Gastroesophageal sphincter (tissue), 4 donors: ENCODE measurements at places on chromosomes 11 and 22.

- ATAC-seq, result no peak
Measured at GRCh38 chr11:134939031-134939430, 527.0 kb upstream of the B3GAT1 start.

DNA sequence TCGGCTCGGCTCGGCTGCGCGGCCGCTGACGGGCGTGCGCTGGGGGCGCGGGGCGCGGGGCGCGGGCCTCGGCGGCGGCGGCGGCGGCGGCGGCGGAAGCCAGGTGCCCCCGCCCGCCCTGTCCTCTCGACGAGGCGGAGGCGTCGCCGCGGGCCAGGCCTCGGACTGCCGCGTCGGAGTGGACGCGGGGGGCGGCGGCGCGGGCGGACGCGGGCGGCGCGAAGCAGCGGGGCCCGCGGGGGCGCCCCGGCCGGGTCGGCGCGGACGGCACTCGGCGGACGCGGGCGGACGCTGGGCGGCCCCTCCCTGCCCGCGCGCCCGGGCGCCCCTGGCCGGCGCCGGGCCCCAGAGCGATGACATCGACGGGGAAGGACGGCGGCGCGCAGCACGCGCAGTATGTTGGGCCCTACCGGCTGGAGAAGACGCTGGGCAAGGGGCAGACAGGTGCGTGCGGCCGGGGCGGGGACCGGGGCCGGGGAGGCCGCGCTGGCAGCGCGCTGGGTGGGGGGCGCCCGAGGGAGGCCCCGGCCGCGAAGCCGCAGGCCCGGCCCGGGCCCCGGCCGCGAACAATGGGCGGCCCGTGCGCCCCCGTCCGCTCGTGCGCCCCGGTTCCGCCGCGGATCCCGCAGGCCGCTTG, at the start of gene BRSK2:
TSS of gene BRSK2 (plus strand) at position 3 of the 637 bp plus-strand sequence. CDS start at position 354, 351 bp downstream.
- ATAC-seq, result no peak

DNA sequence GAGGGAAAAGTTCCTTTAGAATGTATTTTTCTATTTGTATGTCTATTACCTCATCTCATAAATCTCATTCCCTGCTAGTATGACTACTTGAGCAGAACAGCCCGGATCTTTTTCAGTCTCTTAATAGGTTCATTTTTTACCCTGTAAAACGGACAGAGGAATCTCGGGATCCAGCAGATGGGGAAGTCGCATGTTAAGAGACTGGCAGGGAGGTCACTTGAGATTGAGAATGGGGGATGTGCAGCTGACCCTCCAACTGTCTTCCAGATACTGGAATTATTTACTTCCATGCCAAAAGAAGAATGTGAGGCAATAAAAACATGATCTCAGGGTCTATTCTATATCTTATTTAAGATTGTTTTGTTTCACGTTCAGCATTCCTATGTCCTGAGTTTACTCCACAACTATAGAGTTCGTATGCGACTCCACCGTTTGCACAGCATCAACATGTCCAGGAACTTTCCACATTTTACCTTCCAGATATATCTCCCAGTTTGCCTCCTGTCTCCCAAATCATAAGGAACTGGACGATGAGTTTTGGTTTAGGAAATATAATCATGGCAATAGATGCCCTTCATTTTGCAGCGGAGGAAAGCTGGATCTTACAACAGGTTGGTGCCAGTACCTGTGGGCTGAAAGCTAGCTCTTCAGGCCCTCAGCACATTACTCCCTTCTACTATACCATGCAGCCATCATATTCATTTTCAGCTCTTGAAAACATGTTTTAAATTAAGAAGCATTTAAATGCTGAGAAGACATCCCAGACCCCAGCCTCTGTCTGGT, 181.5 kb downstream of the MAML2 start:
- no peak for ATAC-seq

- ATAC-seq, result peak; percentile 37
Measured at GRCh38 chr11:108122166-108122628, 830 bp downstream of the ACAT1 start.

- no peak for ATAC-seq
Measured at GRCh38 chr11:87545858-87546257, 508.1 kb downstream of the TMEM135 start.

DNA sequence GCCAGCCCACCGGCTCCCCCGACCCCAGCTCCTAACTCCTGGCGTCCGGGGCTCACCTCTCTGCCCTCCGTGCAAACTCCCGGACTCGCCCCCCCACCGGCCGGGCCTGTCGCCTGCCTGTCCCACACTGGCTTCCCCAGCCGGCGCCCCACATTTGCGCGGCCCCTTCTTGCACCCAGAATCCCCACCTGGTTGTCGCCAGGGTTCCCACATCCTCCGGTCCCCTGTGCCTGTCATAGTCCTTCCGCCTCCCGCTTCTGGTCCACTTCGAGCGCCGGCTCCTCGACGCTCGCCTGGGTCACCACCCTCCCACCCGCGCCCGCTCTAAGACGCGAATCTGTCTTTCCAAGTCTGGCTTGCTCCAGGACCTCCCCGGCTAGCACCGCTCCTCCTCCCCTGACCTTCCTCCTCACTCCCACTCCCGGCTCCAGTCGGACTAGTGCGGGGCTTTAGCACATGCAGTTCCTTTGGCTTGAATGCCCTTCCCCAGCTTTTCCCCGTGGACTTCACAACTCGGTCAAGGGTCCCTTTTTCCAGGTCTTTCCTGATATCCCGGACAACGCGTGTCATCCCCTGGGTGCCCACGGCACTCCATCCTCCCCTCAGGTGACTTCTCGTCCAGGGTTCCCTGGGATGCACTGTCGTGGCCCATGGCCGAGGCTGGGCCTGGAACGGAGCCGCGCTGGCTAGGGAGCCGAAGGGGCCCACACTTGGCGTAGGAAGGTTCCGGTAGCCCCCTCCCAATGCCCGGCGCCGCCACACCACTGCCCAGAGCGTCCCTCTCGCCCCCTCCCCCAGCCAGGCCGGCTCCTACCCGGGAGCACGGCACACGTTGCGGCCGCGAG, 635 bp downstream of the SCARF2 start:
- ATAC-seq, result peak; percentile 4

DNA sequence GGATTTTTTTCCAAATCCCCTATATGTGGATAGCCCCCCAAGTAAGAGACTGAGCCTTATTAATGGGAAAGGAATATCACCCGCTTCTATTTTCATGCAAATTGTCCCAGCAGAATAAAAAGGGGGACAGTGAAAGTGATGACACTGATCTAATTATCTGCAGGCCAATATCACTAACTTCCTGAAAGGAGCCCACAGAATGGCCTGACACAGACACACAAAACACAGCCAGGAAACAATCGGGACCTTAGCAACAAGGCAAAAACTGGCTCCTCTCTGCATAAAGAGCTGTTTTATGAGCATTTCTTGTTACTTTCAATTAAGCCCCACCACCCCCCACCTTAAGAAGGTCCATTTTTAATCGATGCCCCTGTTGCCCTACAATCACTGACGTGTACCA, 54.3 kb upstream of the FAM181B start:
- no peak for ATAC-seq

DNA sequence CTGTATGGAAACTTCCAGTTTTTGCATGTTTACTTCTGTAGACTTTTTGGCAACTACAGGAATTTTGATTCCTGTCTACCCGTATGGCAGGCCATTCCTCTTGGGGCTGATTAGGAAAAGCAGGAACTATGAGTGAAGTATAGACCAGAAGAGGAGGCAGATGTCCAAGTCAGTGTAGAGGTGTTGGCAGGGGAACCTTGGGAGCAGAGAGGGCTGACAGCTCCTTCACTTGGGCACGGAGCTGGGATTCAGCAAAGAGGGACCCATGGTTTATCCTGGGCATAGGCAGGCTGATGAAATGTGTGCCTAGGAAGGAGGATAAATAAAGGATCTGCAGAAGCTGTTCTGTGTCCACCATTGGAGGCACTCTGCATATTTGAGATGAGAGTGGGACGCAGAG, 33.1 kb downstream of the TREH start:
- ATAC-seq, result no peak

- no peak for ATAC-seq
Measured at GRCh38 chr11:2684581-2684980, 15.2 kb downstream of the KCNQ1OT1 start.

DNA sequence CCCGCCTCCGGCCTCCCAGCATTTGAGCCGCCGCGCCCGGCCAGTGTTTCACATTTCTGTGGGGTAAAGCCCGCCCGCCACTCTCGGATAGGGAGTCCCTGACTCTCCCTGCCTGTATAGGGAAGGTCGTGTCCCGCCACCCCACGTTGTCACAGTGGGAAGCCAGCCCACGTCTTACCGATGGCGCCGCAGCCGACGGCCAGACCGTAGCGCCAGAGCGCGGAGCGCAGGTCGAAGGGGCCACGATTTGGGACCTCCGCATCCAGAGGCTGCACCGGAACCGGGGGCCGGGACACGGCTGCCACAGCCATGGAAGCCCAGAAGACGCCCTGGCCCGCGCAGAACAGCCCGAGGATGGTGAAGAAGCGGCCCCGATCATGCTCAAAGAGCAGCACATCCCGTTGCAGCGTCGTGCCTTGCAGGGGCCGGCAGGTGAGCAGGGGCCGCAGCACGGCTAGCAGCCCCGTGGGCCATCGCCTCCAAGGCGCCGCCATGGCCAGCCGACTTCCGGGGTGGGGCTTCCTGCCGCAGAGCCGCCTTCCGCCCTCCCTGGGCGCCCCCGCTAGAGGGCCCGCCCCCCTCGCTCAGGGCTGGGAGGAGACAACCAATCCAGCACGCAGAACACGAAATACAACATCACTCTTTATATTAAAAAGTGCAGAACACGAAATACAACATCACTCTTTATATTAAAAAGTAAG, at the start of gene TMEM223:
TSS of gene TMEM223 (minus strand) at position 506 of the 701 bp plus-strand sequence. CDS start at position 494, 12 bp downstream.
- peak; percentile 83 for ATAC-seq
